Activated T-helper 9 cell treated with anti-CD3 and anti-CD28 coated beads, Interleukin-2, amount 50 U/mL, for 16 hours (primary cell): ENCODE measurements at places on chromosomes 11 and 22.

GRCh38 chr11:132008872-132009271 lies 638.5 kb downstream of the NTM start:
- DNase-seq, result no peak

GRCh38 chr11:46914910-46915309 lies 3.4 kb downstream of the LRP4 start:
- DNase-seq, result no peak

DNA sequence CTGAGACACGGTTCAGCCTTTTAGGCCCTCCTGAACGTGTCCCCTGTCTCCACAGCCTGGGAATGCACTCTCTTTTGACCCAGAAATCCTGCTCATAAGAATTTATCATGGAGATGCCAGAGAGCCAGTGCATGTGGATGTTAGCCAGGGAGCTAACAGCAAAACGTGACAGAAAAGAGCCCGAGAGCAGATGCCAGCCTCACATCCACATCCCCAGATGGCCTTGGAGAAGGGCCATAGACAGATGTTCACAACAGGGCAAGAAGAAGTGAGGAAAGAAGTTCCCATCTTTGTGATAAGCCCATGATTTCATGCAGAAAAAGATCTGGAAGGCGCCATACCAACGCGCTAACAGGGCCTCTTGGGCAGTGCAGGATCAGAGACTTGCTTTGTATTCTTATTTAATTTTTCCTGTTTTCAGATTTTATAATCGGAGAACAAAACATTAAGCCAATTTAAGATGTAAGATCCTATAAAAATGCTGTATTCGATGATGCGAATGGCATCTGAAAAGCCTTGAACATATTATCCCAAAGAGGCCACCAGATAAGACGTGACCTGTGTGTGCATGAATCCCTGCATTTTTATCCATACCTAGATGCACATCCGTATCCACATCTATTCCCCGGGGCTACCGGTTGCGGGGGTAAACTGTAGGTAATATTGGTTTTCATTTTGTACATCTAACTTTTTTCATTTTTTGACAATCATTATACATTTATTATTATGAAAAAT lies 48.7 kb downstream of the IGLL5 start:
- no peak for DNase-seq

- no peak for DNase-seq
These were observed 40.5 kb downstream of the OR10A6 start for GRCh38 chr11:7890417-7891172.

DNA sequence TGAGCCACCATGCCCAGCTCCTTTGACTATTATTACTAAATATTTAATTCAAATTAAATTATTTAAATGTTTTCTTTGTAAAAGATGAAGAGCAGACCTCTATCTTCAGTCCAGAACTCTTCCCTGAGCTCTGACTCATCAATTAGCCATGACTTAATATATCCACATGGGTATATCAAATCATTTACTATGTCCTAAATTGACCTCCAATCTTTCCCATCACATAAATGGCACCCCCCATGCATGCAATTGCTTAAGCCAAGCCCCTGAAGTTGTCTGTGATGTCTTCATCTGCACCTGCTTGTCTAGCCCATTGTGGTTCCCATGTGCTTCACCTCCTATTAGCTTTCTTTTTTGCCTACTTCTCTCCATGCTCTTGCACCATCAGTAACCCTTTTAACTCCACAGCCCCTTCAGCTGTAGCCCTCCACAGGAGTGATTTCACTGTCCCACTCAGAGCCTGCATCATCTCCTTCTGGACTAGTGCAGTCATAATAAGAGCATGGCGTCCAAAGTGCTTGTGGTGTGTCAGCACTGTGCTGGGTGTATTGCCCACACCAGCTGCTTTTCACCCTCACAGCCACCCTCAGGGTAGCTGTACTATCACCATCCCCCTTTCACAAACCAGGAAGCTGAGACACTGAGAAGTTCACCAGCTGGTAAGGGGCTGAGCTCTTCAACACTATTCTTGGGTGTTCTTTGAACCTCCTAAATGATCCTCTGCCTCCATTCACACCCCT lies 11.8 kb upstream of the THY1 start:
- DNase-seq, result no peak

DNA sequence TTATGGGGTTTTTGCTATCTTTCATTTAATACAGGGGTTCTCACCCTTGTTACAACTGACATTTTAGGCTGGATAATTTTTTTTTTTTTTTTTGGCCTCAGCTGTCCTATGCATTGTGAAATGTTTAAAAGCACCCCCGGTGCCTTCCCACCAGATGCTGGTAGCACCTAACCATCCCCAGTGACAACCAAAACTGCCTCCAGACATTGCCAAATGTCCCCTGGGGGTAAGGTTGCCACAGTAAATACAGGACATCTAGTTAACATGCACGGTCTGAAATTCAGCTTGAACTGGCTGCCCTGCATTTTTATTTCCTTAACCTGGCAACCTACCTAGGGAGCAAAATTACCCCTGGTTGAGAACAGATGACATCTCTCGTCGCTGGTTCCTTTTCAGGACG lies 72.4 kb downstream of the CYTH4 start:
- DNase-seq, result no peak

- DNase-seq, result no peak
These were observed 21.4 kb downstream of the CHKA start for GRCh38 chr11:68099474-68100405.

GRCh38 chr11:61694602-61694939 lies 14.4 kb downstream of the DAGLA start:
- no peak for DNase-seq

GRCh38 chr22:17980015-17980590 lies 44.3 kb downstream of the MICAL3 start:
- no peak for DNase-seq

- DNase-seq, result no peak
These were observed 2.6 kb upstream of the PDGFB start for GRCh38 chr22:39247361-39247760.

- DNase-seq, result no peak
These were observed 75.2 kb downstream of the EIF3M start for GRCh38 chr11:32658639-32659406.

DNA sequence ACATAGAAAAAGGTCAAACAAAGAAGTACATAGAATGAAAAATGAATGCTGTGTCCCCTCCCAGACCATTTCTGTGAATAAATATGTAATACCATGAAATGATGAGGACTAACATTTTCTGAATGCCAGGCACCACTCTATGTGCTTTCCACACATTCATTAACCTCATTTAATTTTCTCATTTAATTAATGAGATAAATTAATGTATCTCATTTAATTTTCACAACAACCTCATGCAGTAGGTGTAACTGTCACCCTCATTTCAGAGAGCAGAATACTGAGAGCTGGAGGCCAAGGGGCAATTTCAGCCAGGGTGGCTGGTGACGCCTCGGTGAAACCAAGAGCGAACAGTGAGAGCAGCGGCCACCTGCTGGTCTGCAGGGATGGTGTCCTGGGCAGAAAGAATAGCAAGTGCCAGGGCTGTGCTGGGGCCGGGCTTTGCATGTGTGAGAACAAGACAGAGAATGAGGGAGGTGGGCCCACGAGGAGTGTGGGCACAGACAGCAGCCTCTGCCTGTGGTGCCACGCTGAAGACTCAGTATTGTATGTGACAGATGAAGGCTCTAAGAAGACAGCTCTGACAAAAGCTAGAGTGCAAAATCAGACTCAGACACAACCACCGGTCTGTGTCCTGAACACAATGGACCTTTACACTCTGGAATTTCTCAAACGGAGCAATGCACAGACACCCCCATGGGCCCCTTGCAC lies 1.8 kb upstream of the SERPIND1 start:
- DNase-seq, result no peak

DNA sequence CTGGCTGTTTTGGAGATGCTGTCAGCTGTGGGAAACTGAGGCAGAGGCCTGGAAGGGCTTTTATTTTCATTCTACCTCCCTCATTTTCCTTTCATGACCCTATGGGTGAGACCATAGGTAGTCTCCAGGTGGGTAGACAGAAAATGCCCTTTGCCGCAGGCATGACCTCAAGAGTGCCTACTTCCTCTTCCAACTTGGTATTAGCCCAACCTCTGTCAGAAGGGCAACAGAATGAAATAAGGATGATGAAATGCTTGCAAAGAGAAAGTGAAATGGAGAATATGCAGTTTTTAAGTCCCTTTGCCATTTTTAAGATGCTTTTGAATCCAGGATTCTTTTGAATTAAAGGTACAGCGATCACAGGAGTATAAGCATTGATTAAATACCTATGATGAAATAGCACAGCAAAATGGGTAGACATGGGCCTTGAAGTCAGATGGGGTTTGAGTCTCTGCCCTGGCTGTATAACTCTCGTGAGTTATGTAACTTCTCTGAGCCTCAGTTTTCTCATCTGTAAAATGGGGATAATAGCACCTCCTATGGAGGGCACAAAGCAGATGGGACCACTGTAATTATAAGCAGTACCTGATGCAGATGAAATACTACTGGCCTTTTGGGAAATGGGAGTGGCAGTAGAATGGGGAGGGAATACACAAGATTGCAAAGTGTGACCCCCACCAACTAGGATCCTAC lies 3.7 kb downstream of the ASPHD2 start:
- no peak for DNase-seq

- DNase-seq, result no peak
These were observed 73.9 kb downstream of the SCUBE1 start for GRCh38 chr22:43269246-43269645.

DNA sequence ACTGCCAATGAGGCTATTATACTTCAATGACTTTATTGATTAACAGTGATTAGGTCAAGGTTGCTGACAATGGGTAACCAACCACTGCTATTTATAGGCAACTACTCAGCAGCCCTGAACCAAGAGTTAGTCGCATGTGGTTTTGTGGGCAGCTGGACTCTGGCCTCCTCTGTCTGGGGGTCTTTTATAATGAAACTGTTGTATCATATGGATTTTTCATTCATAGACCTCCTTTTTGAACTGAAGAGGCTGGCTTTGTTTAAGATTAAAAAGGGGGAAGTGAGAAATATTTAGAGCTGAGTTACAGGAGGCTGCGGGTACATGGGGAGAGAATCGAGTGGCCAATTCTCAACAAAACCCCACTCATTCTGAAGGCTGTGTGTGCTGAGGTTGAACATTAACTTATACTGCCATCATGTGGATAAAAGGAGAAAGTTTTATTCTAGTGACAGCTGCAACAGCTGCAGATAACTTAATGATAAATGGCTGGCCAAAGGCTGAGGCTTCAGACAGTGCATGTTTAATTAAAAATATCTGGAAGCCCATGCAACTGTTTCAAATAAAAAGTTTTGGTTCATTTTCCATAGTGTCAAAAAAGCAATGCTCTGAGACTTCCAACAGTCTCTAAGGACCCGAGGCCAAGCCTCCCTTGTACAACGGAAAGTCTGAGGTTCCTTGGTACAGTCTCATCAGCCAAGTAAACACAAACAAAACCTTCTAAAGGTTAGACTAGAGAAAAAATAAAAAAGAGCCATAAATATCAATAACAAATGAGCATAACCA lies 682.6 kb downstream of the KCNA4 start:
- DNase-seq, result no peak
